Coronary artery (tissue), 2 donors: ENCODE measurements at places on chromosomes 11 and 22.

DNA sequence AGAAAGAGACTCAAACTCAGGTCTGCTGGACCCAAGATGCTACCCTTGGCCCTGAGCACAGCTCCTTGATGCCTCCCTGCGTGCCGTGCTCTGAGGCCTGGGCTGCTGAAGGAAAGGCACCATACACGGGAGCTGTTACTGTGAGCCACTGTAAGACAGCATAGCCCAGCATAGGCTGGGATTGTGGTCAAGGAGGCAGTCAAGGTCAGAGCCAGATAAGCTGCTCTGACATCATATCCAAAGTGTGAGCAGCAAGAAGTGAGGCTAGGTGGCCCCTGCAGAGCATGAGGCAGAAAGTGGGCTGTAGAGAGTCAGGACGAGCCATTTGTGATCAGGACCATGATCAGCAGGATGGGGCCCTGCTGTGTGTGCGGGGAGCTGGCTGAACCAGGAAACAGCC is 7.7 kb downstream of the SLC22A8 start:
- DNase-seq, result no peak

- DNase-seq, result no peak
Measured at GRCh38 chr11:111729071-111729830, 36.9 kb downstream of the PPP2R1B start.

- DNase-seq, result no peak
Measured at GRCh38 chr11:363948-364761, 5.1 kb upstream of the B4GALNT4 start.

GRCh38 chr11:69891421-69892236 is 72.4 kb upstream of the FGF3 start:
- DNase-seq, result no peak
